ENCODE measurements at places on chromosomes 2 and 18. TPM values are rescaled to one million over a fixed set of nuclear protein-coding genes. Genes with fewer than 3 reads are reported as not detected.

DNA sequence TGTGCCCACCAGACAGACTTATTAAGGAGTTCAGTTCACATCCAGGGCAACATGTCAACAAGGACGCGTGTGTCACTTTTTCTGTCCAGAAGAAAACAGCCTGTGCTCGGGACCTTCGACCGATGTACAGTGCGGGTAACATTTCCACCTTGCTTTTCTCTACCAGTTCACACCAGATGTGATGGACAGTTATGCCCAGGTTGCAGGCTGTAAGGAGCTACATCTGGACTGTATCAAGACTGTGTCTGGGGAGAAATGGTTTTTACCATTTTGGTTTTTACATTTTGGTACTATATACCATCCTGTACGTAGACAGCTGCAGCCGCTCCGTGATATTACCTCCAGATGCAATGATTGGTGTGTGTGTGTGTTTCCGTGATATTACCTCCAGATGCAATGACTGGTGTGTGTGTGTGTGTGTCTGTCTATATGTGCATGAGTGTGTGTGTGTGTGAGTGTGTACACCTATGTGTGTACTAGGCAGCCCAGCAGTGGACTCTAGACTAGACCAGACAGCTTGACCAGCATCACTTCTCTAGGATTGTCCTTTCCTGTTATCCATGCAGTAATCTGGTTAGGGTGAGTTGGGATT is 118.0 kb downstream of the COL6A3 start:
- no peak for DNase-seq

- no peak for DNase-seq
Observed at GRCh38 chr18:62396381-62396780, 71.3 kb downstream of the TNFRSF11A start.

- DNase-seq, result no peak
Observed at GRCh38 chr2:96207073-96207773, 1.4 kb downstream of the STARD7 start.

DNA sequence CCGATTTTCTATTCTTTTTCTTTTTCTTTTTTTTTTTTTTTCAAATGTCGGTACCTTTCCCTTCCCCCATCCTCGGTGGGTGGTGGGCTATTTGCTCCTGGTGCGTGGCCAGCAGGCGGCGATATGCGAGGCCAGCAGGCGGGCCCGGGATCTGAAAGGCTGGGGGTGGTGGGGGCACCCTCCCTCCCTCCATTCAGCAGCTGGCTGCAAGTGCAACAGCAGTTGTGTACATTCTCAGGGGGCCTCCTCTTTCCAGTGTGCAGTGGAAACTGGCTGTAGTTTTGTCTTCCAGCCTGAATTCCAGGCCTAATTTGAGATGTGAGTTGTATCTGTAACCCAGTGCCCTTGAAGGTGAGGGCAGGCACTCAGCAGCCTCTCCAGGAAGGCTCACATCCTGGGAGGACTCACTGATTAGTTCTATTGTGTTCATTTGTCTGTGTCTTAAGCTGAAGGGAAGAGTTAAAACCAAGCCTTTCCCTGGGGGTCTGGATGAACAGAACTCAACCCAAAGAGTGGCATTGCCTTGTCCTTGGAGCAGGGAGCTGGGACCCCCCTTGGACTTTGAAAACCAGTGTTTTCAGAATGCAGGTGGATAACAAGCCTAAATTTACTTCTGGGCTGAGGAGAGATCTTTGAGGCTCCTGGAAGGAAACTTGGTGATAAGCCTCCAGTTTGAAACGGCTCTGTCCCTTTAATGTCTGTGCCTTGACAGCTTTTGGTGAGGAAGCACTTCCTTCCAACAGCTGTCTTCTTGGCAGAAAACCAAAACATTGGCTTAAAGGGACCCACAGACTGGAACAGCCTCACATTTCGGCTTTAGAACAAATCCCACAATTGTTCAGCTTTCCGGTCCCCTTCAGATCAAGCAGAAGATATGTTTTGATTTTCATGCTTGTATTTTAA is 3.3 kb downstream of the MYCN start:
- no peak for DNase-seq

- DNase-seq, result no peak
Observed at GRCh38 chr2:116879650-116880160, 934.8 kb upstream of the DDX18 start.

DNA sequence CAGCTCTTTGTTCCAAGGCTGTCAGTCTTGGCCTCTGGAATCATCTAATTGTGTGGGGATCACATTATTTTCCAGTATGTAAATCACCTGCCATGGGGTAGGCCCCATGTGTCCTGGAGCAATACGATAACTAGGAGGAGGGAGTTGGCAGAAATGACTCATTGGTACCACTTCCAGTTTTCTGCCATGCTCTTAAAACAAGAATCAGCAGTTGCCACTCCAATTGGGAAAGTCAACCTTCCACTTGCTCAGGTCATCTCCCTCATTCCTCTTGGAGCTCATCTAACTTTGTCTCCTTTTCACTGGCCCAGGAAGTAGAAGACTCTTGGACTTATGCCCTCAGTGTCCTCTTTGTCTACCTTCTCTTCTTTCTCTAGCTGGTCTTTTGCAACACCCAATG is 487.0 kb downstream of the SLC4A3 start:
- DNase-seq, result no peak

- DNase-seq, result no peak
Observed at GRCh38 chr18:12858991-12859390, 25.0 kb downstream of the PTPN2 start.

DNA sequence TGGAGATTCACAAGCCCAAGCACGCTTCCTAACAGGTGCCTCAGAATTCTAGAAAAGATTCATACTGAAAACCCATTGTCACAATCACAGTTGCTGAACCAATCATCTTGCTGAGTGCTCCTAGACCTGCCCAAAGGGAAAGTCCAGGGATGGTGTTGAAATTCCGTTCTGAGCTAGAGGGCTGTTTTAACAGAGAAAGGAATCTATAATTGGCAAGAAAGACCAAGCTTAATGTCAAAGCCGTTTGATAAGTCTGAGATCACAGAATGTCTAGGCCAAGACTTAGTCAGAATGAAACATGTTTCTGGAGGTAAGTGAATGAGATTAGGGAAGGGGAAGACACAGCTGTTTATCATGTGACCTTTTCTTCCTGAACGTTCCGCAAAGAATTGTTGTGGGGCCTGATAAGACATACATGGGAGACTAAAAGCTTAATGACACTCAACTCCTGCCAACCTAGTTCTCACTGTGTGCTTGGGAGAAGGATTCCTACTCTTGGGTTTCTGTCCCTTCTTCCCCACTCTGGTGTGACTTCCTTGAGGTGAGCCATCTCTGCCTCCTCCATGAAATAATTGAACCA is 27.5 kb downstream of the PMAIP1 start:
- no peak for DNase-seq

- no peak for DNase-seq
Observed at GRCh38 chr18:26813043-26813442, 52.5 kb downstream of the AQP4 start.

- no peak for DNase-seq
Observed at GRCh38 chr2:190713471-190713870, 64.6 kb downstream of the NAB1 start.

- no peak for DNase-seq
Observed at GRCh38 chr18:67615876-67616275, 99.4 kb upstream of the DSEL start.

GRCh38 chr2:8489751-8490150 is 192.1 kb upstream of the ID2 start:
- DNase-seq, result no peak

DNA sequence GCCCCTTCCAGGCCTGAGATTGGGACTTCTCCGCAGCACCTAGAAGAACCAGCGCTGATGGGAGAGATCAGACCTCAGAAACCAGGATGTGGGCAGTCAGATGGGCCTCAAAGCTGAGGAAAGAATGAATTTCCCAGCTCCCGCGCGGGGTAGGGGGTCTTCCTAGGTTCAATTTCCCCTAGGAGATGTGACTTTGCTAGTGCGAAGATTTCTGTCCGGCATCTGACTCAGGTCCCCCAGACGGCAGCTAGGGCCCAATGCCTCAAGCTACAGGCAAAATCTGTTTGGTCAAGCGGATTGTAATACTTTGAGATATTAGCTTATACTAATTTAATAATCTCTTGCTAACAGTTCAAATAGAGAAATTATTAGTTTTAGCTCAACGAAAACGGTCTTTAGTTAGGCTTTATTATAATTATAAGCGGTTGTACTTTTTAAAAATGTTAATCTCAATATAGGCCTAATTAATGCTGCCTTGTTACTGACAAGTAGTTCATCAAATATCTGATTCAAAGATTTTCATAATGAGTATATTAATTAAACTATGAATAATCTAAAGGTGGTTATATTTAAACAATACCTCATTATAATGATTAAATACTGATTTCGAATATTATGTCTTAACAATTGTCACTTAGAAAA is 5.8 kb downstream of the DLX1 start:
- no peak for DNase-seq

- peak; percentile 36 for DNase-seq
Observed at GRCh38 chr2:101696272-101697123, 1.0 kb upstream of the MAP4K4 start.

DNA sequence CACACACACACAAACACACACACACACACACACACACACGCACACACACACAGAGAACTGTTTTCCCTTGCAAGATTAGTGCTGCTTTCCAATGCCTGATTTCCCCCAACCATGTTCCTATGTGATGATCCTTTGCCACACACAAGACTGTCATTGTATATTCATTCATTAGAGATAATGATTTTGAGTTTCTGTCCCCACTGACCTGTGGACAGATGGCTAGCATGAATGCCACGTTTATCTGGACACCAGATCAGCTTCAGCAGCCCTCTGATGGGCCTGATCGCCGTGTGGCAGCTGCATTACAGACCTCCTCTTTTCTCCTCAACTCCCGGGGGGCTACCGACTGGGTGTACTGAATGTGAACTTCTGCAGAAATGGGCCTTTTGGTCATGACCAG is 353.0 kb downstream of the MYCN start:
- DNase-seq, result no peak

DNA sequence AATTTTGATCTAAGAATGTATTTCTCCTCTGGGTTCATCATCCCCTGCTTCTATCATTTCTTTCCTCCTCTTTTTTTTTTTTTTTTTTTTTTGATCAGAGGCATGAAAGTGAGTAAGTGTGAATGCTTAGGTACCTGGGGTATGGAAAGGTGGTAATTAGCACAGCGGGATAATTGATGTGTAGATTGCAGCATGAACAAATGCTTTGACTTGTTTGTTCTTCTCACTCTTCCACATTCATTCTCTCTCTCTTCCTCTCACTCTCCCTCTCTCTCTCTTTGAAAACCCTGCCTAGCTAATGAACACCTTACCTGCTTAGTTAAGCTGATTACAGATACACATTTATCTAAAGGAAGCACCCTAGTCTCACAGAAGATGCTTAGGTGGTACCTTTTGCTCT is 74.7 kb downstream of the ZEB2 start:
- no peak for DNase-seq

DNA sequence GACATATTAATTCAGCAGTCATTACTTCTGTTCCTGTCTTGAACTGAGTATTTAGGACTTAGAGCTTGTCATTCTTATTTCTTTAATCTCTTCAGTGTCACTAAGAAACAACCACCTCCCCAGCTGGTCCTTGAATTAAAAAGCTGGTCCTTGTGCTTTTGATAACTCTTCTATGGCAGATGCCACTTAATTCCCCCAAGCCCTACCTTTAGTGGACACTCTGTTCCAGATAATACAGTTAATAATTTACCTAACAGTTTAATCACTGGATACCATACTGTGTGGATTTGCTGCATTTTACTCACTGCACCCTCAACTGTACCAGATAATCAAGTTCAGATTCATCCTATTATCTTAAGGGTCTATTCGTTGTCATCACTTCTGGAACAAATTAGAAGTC is 73.1 kb downstream of the SKA1 start:
- no peak for DNase-seq

- DNase-seq, result no peak
Observed at GRCh38 chr2:236089271-236090026, 78.7 kb downstream of the GBX2 start.

DNA sequence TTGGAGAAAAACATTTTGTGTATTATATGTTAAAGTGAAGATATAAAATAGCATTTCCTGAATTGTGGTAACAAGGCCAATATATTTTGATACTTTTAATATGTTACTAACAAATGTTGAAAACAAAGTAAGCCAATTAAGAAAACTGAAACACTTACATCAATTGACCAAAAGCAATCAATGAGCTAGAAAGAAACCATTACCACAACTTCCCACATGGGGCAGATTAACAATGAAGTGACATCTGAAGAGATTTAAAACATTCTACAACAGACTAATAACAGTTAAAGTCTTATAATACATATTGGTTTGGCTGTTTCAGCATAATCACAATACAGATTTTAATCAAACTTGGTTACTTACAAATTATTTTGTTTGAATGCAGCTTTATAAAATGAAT is 282.4 kb upstream of the NETO1 start:
- DNase-seq, result no peak

- no peak for DNase-seq
Observed at GRCh38 chr2:11121823-11122155, 33.5 kb upstream of the SLC66A3 start.

- peak; percentile 55 for DNase-seq
Observed at GRCh38 chr2:75608684-75609333, 37.8 kb upstream of the MRPL19 start.

- DNase-seq, result peak; percentile 19
Observed at GRCh38 chr2:131077182-131077846, 15.9 kb downstream of the FAM168B start.

GRCh38 chr2:54212456-54212855 is 43.6 kb downstream of the TSPYL6 start:
- DNase-seq, result no peak

DNA sequence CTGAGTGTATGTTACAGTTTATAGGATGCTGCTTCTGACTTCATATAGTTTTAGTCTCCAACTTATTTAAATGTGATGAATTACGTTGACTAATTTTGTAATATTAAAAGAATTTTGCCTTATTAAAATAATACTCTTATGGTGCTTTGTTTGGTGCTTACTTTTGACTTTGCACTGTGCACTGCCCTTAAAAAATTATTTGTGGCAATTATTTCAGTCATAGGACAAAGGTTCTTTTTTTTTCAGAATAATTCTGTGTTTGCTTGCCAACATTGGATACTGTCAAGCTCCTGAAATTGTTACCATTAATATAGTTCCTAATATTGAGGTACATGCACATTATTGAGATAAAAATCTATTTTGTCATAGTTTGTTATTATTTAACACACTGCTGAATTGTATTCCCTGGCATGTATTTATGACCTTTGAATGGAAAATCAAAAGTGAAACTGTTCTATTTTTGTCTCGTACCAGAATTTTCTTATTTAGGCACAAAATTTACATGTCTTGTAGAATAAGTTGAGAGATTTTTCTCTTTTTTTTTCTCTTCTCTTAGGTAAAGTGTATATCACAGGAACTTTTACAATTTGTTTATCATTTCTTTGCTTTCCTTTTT is 572.8 kb upstream of the KLHL29 start:
- no peak for DNase-seq

DNA sequence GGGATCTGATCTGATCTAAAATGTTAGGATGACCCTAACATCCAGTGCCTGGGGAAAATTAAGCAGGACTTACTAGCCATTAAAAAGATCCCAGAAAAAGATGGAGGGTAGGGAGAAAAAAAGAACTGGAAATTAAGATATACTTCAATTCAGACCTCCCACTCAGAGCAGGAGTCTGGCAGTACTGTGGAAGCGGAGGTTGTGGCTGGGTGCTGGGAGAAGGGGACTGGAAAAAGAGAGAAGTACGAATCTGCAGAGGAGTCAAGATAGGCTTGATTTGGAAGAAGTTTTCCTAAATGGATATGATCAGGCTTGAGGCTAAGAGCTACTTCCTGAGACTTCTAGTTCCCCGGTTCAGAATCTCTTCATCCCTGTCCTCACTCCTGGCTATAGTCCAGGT is 33.5 kb upstream of the IHH start:
- DNase-seq, result no peak

ACVR1 gene
- total RNA-seq, result 32.7 TPM

LYG1 gene
- 0.72 TPM for total RNA-seq

VIT gene
- 3.0 TPM for total RNA-seq

DYSF gene
- 48.3 TPM for total RNA-seq
